CD14-positive monocyte (primary cell): ENCODE measurements at places on chromosomes 12 and 14.

- no peak for DNase-seq
Observed at GRCh38 chr14:51869411-51870100, 9.1 kb downstream of the GNG2 start.

- no peak for DNase-seq
Observed at GRCh38 chr12:71157601-71158233, at the start of gene TSPAN8. TSS of gene TSPAN8 (minus strand) at chr12:71157999. CDS start at chr12:71157678, 321 bp downstream.

GRCh38 chr12:38324912-38325311 lies 8.3 kb downstream of the ALG10B start:
- no peak for DNase-seq

DNA sequence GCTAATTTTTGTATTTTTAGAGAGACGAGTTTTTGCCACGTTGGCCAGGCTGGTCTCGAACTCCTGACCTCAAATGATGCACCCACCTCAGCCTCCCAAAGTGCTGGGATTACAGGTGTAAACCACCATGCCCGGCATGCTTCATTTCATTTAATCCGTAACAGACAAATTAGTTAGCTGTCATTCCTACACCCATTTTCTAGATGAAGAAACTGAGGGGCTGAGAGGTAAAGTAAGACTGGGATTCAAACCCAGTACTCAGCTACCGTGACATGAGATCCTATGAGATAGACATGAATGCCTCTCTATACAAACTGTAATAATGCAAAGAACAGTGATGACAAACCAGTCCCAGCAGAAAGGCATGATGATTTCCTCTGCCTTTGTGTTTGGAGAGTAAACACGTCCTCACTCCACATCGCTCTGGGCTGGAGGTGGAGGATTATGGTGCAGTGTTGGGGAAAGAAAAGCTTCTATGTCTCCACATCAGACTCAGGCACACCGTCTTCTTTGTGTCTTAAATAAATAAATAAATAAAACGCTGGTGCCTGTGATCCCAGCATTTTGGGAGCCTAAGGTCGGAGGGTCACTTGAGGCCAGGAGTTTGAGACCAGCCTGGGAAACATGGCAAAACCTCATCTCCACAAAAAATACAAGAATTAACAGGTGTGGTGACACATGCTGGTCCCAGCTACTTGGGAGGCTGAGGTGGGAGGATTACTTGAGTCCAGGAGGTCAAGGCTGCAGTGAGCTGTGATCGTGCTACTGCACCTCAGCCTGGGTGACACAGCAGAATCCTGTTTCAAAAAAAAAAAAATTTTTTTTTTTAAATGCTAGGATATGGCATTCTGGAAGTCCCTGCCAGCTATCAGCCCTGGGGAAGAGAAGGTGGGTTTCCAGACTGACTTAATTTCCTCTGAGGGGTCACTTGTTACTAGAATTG lies 10.5 kb downstream of the VSX2 start:
- DNase-seq, result no peak
